Naive thymus-derived CD4-positive, alpha-beta T cell (primary cell): ENCODE measurements at places on chromosomes 2 and 18. TPM values are rescaled to one million over a fixed set of nuclear protein-coding genes. Genes with fewer than 3 reads are reported as not detected.

The RESP18 gene
- total RNA-seq = not detected

The ATP6V1B1 gene
- not detected for total RNA-seq

The GCA gene
- 11.5 and 16.4 TPM in 2 replicates for total RNA-seq

The SP140L gene
- total RNA-seq = 85.7 TPM

The SNORC gene
- total RNA-seq = 1.2 TPM

The UGP2 gene
- 92.4 TPM for total RNA-seq

The PRSS56 gene
- total RNA-seq = not detected

The CYP27A1 gene
- 3.9 TPM for total RNA-seq

The SCYGR4 gene
- total RNA-seq = not detected

The FBXO41 gene
- 17.7 TPM for total RNA-seq

The HAUS1 gene
- total RNA-seq = 45.9 and 47.2 TPM in 2 replicates

The STK17B gene
- 274 TPM for total RNA-seq

The ANO7 gene
- 0.16 TPM for total RNA-seq

The RAB6D gene
- not detected for total RNA-seq

The TSHZ1 gene
- total RNA-seq = 33.5 TPM

The CD207 gene
- not detected for total RNA-seq

The FOXI3 gene
- total RNA-seq = not detected

The LGALSL gene
- total RNA-seq = 0.11 TPM

The CNNM3 gene
- total RNA-seq = 44.6 TPM

The NEU2 gene
- not detected for total RNA-seq

The NCKAP5 gene
- not detected for total RNA-seq

The SULT1C3 gene
- total RNA-seq = not detected

The TRIM54 gene
- total RNA-seq = not detected

The CXCR1 gene
- total RNA-seq = 0.16 TPM

The STAMBP gene
- 32.9 TPM for total RNA-seq

The KCNIP3 gene
- total RNA-seq = not detected

The PMAIP1 gene
- total RNA-seq = 95.1 TPM

The ARHGEF33 gene
- not detected for total RNA-seq

The EML4 gene
- 143 TPM for total RNA-seq

The KCNS3 gene
- not detected for total RNA-seq

The IL1F10 gene
- total RNA-seq = not detected in 2 replicates

The MROH2A gene
- not detected in 2 replicates for total RNA-seq

The TUBA4B gene
- not detected for total RNA-seq

The ANKRD30BL gene
- total RNA-seq = not detected in 2 replicates

The ITGA6 gene
- 13.1 and 14.0 TPM in 2 replicates for total RNA-seq

The TBR1 gene
- total RNA-seq = not detected

The ALLC gene
- not detected for total RNA-seq

The ANKZF1 gene
- total RNA-seq = 274 TPM

The STON1 gene
- 3.7 TPM for total RNA-seq

The BCL2 gene
- total RNA-seq = 150 TPM

The SKOR2 gene
- not detected for total RNA-seq

The CCDC74B gene
- total RNA-seq = 0.16 TPM

The RTP5 gene
- total RNA-seq = not detected

The EHD3 gene
- 2.3 TPM for total RNA-seq

The MTCL1 gene
- 0.17 and 0.43 TPM in 2 replicates for total RNA-seq

The DPYSL5 gene
- total RNA-seq = not detected

The IL36G gene
- not detected for total RNA-seq

The SERPINB2 gene
- total RNA-seq = 5.0 TPM

The C2orf74 gene
- total RNA-seq = 22.6 TPM

The GBX2 gene
- not detected for total RNA-seq

The DSG1 gene
- total RNA-seq = not detected

The SCG2 gene
- not detected for total RNA-seq
